ENCODE measurements at places on chromosomes 6 and 20.

DNA sequence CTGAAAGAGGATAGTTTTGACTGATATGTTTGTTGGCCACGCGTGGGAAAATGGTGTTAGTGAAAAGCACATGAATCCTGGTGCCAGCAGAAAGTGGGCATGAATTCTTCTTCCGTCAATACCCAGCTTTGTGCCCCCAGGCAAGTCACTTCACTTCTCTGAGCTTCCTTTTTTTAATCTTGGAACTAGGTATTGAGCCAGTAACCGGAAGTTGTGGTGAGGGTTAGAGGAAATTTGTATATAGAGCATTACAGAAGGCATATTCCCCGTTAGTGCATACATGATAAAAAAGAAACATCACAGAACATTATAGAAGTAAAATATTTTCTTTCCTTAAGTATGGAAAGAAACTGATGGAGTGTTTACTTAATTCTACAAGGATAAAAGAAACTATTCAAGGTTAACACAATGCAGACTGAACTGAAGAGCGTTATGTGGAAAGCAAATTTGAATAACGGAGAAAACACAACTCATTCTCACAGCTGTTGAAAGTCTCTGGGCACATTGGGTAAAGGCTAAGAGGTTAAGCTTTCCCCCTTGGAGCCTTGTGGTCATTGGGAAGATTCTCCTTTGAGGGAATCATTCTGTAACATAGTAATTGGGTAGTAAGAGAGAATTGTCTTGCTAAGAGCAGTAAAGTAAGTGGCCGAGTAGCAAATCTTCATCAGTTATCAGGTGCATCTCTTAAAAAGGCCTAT, 223.1 kb downstream of the BCAS1 start:
- no peak for DNase-seq

- DNase-seq = no peak
Measured at GRCh38 chr6:13413466-13413862, 73.9 kb downstream of the GFOD1 start.

DNA sequence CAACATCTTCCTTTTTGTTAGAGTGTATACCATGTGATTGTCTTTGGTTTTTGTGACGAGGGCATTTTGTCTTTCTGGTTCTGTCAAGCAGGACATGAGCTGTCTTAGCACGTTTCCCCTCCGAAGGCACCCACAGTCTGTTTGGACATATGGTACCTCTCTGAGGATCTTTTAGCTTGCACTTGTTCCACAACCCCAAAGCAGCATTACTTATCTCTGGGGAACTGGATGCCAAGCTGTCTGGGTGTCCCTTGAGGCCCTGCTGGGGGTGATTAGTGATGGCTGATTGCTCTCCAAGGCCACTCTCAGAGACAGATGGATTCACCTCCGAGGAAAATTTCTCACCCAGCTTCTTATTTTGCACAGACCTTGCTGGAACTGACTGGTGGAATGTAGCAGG, 445.0 kb upstream of the CHD6 start:
- DNase-seq = no peak

DNA sequence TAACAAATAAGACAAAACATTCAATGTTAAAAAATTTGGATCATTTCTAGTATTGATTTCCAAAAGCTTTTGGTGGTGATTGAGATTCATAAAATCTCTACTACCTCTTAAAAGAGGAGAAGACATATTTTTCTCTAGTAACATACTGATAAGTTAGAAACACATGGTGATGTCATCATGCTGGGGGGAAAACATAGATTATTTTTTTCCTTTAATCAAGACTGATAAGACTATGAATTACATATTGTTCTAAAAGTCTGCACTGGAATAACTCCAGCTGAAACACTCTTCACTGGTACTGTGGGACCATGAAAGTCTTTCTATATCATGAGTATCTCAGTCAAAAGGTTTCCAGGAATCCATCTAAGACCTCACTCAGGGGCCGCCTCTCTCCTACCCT, 515.8 kb downstream of the PRKN start:
- DNase-seq = no peak

- no peak for DNase-seq
Measured at GRCh38 chr6:7819431-7820015, 91.1 kb downstream of the TXNDC5 start.

DNA sequence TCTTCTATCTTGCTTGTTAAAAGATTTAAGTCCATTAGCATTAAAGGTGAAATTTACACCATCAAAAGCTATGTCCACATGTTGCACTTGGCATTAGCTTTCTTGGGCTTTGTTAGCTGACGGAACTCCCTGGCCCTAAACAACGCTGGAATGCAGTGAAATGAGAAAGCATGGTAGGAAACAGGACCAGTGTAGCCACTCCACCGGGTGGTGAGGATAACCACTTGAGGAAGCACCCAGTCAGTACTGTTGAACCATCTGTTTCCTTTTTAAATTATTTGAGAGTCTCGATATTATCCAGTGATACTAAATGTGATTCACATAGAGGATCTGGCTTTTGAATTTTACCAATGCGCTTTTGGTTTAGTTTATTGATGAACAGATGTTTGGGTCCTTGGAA, 374.9 kb upstream of the NOX3 start:
- no peak for DNase-seq

DNA sequence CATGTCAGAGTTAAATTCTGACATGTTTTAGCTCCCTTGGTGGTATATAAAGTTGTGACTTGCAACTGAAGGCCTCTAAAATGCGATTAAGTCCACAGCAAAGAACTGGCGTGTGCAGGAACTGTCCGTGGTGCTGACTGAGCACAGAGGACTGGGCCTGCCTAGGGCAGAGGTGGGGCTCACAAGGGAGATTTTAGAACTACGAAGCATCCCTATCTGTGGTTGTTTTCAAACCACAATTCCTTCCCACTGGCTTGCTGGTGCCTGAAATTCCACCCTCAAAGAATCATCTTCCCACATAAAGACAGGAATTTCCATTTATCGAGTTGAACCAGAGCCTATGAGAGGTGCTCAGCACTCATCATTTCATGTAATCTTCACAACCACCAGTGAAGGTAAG, 30.1 kb downstream of the RIMS4 start:
- peak; percentile 35 for DNase-seq

GRCh38 chr6:140661691-140662090, 1287.2 kb upstream of the CITED2 start:
- no peak for DNase-seq

DNA sequence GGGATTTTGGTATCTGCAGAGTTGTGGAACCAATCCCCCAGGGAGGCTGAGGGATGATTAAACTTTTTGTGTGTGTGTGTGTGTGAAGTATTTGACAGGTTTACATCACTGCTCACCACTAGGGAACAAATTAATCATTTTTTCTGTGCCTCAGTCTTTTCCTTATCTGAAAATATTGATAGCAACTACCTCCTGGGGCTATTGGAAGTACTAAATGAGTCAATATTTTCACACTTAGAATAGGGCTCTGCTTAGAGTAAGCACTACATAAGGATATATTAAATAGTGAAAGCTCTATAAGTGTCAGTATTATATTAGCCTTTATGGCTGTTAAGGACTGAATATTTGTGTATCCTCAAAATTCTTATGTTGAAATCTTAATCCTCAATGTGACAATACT, 155.2 kb upstream of the UST start:
- DNase-seq = no peak

DNA sequence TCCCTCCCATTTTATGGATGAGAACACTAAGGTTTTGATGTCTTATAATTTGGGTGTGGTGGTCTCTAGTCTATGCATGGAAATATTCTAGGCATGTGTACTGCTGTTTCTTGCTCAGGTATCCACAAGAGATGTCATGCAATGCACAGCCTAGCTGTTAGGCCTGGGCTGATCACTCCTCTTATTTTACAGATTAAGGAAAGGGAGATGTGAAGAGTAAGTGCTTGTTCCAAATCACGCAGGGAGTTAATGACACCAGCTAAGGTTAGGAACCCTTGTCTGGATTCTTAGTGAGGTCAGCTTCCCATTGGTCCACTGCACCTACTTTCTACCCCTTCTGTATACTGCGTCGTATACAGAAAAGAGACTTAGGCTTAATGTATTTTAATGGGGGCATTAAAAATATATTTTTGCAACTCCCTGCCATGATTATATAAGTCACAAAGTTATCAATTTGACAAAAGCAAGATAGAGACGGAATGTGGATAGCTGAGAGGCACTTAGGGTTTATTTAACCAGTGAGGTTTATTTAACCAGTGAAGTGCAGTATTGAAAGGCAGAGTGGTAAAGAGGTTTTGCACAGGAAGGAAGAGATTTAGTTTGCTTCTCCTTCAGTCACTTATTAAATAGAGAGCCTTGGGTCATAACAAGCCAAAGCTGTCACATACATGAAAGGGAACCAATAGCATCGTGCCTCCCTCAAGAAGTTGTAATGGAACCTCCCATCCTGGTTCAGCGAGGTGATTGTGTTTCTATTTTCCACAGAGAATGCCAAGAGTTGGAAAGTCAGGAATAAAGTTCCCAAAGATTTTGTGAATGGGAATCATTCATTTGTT, 95.0 kb upstream of the FAM184A start:
- DNase-seq = no peak

DNA sequence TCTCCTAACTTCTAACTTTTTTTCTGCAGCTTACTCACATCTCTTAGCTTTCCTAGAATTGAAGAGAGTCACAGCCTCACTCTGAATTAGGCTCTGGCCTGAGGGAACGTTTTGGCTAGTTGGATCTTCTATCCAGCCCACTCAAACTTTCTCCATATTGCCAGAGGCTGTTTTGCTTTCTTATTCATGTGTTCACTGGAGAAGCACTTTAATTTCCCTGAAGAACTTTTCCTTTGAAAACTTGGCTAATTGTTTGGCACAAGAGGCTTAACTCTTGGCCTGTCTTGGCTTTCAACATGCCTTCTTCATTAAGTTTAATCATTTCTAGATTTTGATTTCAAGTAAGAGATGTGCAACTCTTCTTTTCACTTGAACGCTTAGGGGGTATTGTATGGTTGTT, 138.2 kb upstream of the PLCB4 start:
- no peak for DNase-seq

DNA sequence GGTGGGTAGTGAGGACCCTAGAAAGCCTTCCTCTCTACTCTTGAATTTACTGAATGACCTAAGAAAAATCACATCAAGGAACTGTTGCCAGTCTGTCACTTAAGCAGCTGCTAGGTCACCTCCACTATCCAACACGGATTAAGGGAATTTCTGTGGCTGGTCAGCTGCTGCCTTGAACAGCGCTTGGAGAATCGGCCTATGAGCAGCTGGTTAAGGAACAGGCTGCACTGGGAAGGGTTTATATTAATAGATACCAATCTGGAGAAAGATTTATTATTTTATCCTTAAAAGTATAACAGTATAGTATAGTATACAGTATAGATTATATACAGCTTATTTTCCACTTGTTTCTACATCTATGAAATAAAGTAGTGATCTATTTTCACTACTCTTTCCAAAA, 6.5 kb downstream of the PTPRK start:
- DNase-seq = no peak

DNA sequence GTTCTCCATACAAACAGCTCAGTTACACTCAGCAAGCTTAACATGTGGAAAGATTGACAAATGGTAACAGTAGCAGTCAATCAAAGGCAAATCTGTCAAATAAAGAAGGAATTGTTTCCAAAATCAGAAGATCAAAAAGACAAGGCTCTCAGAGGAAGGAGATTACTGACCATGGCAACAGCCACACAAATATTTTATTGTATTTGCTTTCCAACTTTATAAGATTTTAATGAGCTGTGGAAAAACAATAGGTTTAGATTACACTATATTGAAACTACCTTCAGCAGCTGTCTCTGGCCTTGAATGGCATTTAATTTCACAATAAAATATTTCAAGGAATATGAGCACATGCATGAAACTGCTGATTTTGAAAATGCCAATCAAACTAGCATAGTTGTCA, 1143.9 kb upstream of the GJE1 start:
- no peak for DNase-seq

DNA sequence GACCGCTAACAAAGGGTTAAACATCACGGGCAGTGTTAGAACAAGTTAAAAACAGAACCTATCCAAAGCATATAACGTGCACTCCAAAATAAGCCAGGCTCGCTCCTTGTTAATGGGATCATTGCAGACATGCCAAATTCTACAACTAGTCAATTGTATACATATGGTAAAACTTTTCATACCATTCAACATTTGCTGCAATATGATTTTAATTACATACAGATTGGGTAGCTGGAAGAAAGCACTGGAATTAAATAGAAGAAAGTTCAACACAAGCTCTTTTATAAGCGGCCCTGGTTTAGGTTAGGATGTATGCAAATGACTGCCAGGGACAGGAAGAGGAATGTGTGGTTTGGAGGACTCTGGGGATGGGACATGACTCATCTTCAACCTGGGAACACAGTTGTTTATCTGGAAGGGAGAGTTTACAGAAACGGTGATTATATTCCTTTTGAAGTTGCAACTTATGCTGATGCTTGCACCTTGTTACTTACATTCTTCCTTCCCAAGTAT, 62.5 kb upstream of the TIAM2 start:
- no peak for DNase-seq

- DNase-seq = no peak
Measured at GRCh38 chr6:160121981-160122380, 366 bp downstream of the SLC22A1 start.

DNA sequence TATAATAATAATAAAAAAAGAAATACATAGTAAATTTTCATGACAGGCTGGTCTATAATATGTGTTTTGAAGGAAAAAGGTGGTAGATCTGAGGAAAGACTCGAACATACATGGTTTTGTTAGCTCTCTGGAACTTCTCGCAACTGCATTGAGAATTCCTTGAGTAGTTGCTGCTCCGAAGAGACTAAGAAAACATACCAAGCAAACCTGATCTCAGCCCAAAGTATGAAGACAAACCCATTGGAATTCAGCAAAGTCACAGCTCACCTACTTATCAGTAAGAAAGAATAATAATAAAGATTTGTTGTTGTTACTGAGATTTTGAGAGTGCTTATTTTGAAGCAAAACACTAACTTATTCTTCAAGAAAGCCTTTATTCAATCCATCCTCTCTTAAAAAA, 1107.1 kb upstream of the EYS start:
- no peak for DNase-seq

DNA sequence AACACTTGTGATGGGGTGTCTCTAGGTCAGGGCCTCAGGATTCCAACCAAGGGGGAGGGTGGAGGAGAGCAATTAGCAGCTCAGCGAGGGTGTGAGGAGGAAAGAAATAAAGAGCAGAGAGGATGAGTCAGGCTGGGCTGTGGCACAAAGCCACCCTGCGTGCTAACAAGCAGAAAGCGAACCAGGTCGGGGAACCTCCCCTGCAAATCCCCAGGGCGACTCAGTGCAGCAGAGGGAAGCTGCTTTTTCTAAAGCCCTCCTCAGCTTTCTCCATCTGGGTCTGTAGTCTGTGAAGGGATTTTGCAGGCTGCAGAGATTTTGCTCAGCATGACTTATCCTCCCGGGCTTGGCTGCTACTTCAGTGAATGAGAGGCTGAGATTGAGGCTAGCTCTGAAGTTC, 6.6 kb upstream of the SPO11 start:
- no peak for DNase-seq

DNA sequence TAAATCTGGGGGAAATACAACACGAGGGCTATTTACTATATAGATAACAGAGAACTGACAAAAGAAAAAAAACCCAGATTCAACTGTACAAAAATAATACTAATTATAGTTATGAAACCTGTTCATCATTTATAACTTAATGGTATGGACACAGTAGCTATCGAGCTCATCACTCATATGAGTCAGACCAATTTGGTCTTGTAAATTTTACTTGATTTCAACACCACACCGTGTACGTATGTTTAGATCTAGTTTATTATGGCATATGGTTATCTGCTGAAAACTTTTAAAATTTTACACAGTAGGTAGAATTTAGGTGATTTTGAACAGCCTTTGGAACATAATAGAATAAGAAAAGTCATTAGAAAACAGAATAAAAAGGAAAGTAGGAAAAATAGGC, 5.5 kb downstream of the MYLK4 start:
- no peak for DNase-seq

GRCh38 chr20:35884541-35884865, 69.8 kb downstream of the SCAND1 start:
- no peak for DNase-seq
